Fibroblast of pulmonary artery (primary cell): ENCODE measurements at places on chromosomes 11 and 22.

DNA sequence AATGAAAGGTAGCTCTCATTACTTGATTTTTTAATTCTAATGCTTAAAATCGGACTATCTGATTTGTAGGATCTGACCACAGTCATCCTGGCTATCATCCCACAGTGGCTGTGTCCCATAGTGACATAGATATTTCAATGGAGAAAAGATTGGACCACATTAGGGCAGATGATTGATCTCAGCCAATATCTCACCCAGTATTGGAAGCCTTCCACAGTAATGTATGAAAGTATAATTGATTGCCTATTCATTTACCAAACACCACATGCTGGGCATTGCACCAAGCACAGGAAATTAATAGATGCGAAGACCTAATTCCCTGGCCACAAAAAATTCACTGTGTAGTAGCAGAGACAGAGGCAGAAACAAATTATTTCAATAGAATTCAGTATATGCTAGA is 37.6 kb downstream of the FZD4 start:
- DNase-seq, result no peak

DNA sequence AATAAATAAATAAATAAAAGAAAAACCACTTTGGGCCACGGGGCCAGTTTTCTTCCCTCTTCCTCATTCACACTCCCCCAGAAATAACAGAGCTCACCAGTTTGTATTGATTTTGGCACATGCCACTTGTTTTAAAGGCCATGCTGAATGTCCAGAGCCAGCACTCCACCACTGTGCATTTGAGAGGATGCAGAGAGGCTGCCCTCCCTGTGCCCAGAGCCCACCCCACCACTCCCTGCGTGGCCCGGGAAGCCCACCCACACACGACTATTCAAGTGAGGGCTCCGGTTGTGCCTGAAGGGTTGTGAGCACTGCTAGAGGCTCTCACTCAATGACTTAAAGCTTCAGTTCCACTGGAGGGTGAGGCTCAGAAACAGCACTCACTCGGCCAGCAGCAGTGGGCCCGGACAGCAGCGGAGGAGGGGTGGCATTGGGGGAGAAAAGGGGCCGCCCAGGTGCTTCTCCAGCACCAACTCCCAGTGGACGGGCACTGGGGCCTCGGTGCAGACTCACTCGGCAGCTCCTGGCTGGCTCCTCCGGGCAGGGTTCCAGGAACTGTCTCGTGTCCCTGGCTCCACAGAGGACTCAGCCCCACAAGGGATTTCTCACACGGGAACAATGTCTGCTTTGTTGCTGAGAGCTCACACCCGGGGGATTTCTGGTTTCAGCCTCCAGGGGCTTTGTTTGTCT is 112.7 kb downstream of the SHANK2 start:
- DNase-seq, result no peak

DNA sequence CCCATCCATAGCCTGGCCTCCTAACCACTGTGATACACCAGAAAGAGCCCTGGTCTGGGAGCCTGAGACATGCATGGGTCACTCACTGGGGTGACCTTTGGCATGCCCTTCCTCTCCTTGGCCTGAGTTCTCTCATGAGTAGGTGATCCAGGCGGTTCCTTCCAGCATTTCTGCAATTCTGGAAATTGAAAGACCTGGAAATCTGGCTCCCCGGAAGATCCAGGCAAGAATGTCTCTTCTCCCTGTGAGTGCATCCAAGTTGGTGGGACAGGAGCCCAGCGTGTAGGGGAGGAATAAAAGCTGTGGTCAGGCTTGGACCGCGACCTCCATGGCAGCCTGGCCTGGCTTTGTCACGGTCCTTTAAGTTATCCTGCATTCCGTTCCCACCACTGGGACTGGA is 16.1 kb upstream of the SYT7 start:
- no peak for DNase-seq

- DNase-seq, result peak; percentile 48
These were observed 1000.9 kb downstream of the DLG2 start for GRCh38 chr11:84626256-84626655.

- DNase-seq, result peak; percentile 48
These were observed at the start of gene PDGFB for GRCh38 chr22:39244496-39245129. Gene PDGFB, minus strand, starts transcription at chr22:39244982. Its CDS starts 1,019 bp downstream, at chr22:39243963.

GRCh38 chr11:117702946-117703598 is 93.9 kb downstream of the DSCAML1 start:
- DNase-seq, result no peak

GRCh38 chr11:94455861-94456260 is 37.8 kb downstream of the MRE11 start:
- DNase-seq, result no peak

DNA sequence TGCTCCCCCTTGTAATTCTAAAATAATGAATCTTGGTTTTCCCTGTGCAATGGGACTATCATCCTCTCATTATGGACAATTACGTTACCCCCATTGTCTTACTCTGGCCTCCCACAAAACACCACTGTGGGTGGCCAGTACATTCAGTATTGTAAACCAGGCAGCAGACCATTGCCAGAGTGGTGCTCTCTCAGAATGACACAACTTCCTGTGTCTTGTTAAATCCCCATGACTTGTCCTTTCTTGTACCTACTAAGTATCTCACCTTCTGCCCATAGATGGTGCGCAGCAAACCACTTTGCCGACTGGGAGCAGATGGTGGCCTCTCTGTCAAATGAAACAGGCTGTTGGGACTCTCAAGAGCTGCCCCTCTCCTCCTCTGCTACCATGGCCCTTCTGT is 287.1 kb upstream of the RAG2 start:
- DNase-seq, result no peak

GRCh38 chr22:30212363-30212995 is 34.1 kb downstream of the LIF start:
- peak; percentile 94 for DNase-seq
